Upper lobe of left lung (tissue), 6 donors: ENCODE measurements at places on chromosomes 11 and 22. TPM values are rescaled to one million over a fixed set of nuclear protein-coding genes. Genes with fewer than 3 reads are reported as not detected.

The UPB1 gene
- 1.3 TPM for total RNA-seq

The PHLDA2 gene
- not detected for total RNA-seq

The USH1C gene
- total RNA-seq, result 2.5 TPM

The ENTHD1 gene
- not detected for total RNA-seq

The OR56B4 gene
- not detected for total RNA-seq

The MOGAT2 gene
- total RNA-seq, result not detected

The CCDC73 gene
- 0.20 TPM for total RNA-seq

The TMPRSS13 gene
- total RNA-seq, result 4.7 TPM

The LARGE1 gene
- 14.0 TPM for total RNA-seq

The MLC1 gene
- 0.79 TPM for total RNA-seq

The MFRP gene
- total RNA-seq, result not detected

The DBX1 gene
- not detected for total RNA-seq

The GAB2 gene
- total RNA-seq, result 40.9 TPM

The FOXR1 gene
- total RNA-seq, result not detected

The SAA4 gene
- not detected for total RNA-seq

The ATG16L2 gene
- 354 TPM for total RNA-seq
